ENCODE measurements at places on chromosomes 11 and 22.

GRCh38 chr22:23755711-23756110, 1.5 kb upstream of the VPREB3 start:
- no peak for DNase-seq

DNA sequence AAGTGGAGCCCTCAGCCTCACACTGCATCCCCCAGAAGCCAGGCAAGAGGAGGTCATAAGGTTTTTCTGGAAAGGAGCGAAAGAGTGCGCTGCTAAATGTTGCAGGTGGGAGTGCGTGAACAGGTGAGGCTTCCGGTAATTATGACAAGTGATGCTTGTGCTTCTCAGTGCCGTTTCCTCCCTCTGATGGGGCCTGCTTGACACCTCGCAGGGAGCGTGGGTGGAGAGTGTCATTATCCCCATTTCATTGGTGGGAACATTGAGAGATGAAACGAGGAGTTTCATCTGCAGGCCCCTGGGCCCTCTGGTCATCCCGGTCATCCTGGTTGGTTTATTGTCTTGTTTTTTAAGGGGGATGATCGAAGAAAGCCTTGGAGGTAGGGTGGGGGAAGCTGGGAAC, 57.5 kb downstream of the BCR start:
- no peak for DNase-seq

DNA sequence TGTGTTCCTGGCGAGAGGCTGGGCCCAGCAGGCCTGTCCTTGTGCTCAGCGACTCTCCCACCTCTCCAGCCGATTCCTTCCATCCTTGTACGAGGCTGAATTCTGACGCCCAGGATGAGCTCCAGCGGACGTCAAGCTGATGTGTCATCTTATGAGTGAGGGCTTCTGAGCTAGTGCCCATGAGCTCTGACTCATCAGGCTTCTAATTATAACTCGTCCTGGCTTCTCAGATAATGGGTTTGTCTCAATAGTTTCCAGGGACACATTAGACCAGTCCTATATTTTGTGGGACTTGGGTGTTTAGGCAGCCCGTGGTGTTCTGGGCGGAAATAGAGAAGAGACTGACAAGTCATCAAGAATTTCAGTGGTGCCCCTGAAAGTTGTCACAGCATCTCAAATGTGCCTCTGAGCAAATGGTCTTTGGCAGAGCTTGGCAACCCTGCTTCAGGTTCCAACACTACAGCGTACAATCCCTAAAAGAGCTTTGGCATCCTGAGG, 108.2 kb upstream of the CD44 start:
- no peak for DNase-seq

- no peak for DNase-seq
These were observed 10.5 kb upstream of the BID start for GRCh38 chr22:17784776-17785175.

DNA sequence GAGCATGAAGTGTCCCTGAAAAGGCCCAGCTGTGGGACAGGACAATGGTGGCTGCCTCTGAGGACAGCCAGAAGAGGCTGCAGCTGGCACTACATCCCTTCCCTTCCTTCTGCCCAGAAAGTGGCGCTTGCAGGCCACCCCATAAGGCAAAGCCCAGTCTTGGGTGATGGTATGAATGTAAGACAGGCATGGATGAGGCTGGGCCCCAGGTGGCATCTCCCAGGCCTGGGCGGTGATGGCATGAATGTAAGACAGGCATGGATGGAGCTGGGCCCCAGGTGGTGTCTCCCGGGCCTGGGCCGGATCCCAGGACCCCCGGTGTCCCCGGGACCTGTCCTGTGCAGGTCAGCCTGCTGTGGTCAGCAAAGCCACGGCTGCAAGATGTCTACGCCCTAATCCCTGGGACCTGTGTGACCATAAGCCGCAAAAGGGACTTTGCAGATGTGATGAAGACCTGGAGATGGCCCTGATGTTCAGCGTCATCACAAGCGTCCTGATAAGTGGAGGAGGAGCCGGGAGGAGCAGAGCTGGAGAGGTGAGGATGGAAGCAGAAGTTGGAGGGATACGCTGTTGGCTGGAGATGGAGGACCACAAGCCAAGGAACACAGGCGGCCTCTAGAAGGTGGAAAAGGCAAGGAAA, 181.1 kb downstream of the CTTN start:
- DNase-seq = no peak

- DNase-seq = no peak
These were observed 93.2 kb downstream of the FAR1 start for GRCh38 chr11:13761716-13762115.

DNA sequence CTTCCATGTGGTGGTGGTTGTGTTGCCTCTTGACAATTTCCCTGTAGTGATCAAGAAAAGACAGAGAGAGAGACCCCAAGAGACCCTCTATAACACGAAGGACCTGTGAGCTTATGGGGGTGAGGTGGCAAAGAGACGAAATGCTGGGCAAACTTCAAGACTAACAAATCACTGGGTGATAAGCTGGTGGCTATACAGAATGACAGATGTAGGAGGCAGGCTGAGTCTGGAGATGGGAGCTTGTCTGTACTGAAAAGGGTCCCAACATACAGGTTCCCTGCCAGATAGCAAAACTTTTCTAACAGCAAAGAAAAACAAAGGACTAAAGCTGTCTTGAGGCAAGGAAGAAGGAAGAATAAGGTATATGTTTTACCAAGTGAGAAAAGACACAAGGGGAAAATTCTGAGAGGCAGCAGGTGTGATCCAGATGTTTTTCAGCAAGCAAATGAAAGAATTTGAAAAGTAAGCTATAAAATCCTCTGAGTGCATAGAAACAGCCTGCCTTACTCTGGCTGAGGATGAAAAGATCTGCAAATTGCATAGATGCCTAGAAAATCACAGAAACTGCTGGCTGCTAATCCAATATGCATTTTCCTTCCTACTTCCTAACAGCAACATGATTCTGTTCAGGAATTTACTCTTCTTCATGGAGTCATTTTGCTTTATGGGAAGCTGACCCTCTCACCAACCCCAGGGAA, 21.9 kb upstream of the LYVE1 start:
- DNase-seq = no peak

DNA sequence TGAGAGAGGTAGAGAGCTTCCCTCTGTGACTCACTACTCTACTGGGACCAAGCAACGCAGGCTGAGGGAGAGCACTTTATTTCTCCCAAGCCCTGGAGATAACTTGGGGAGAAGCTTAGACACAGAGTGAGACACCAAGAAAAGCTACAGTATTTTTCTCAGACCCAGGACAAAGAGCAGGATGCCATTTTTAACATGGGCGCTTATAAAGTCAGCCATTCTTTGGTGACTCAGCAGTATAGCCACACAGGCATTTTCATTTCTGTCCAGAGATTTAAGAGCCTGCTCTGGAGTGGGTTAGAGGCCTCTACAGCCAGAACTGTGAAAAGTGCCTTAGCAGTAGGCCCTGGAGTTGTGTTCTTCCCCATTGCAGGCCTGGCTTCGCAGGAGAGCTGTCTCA, 55.0 kb upstream of the GLYAT start:
- DNase-seq = no peak

- DNase-seq = no peak
These were observed 8.1 kb downstream of the FADS2 start for GRCh38 chr11:61836193-61836592.

GRCh38 chr11:23021287-23021863, 161.1 kb upstream of the CCDC179 start:
- peak; percentile 29 for DNase-seq

- no peak for DNase-seq
These were observed 46.9 kb downstream of the ARHGAP8 start for GRCh38 chr22:44799077-44799945.

- no peak for DNase-seq
These were observed 12.3 kb downstream of the SLC16A8 start for GRCh38 chr22:38071421-38072321.

DNA sequence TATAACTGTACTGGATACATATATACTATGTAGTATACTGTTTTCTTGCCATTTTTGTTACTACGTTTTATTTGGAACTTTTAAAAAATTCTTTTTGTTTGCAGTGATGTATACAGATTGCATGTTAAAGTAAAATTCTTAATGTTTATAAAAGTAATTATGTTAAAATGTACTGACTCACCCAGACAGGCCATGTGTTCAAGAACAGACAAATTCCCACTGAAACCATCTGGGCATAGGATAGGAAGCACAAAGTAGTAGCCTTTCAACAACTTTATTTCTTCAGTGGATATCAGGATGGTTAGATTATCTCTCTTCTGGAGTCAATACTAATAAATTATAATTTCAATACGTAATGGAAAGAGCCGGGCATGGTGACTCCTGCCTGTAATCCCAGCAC, 19.8 kb downstream of the PRMT3 start:
- DNase-seq = no peak

- peak; percentile 99 for DNase-seq
These were observed at the start of gene DNAL4 for GRCh38 chr22:38793721-38794466. TSS of gene DNAL4 (minus strand) at chr22:38794143. CDS start at chr22:38782731, 11,412 bp downstream.

DNA sequence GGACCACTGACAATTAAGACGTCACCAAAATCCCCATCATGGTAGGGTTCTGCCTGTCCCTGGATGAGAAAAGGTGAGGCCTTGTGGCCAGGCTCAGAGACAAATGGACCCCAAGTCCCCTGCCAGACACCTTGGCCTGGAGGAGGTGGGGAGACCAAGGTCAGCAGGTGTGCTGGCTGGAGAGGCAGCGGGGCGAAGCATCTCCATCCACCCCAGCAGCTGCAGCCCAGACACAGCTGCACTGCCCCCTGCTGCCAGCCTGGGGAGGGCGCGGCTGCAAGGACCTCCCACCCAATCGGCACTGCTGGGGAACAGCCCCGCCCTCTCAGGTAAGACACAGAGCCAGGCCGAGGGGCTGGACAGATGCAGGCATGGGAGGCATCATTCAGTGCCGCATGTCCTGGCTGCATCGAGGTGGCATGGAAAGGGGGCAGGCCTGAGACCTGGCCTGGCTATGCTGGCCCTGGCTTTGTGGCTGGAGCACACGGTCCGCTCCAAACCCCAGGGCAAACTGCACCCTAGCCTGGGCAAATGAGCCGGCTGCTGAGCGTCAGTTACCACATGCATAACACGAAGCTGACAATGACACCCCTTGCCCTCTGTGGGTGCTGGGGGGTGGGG, 12.2 kb upstream of the MFNG start:
- DNase-seq = peak; percentile 89

DNA sequence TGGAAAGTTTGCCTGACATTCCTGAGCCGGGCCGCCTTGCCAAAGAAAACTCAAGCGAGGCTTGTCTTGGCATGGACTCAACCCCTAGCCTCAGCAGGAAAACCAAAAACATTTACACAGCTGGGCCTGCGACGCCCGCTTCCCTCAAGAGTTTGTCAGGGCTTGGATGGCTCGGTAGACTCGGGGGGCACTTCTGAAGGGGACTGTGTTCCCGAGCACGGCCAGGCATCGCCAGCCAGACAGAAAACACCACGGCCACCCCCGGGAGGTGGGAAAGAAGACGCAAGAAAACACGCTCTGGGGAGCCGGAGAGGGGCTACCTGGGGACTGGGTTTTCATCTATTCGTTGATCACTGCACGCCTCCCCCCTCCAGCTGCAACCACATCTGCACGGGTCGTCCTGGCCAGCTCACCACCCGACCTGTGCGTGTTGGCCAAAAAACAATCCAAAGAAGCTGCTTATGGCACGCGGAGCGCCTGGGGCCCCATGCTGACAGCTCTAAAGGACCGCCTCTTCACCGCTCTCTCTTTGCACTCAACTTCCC, 380.7 kb downstream of the MN1 start:
- DNase-seq = no peak

DNA sequence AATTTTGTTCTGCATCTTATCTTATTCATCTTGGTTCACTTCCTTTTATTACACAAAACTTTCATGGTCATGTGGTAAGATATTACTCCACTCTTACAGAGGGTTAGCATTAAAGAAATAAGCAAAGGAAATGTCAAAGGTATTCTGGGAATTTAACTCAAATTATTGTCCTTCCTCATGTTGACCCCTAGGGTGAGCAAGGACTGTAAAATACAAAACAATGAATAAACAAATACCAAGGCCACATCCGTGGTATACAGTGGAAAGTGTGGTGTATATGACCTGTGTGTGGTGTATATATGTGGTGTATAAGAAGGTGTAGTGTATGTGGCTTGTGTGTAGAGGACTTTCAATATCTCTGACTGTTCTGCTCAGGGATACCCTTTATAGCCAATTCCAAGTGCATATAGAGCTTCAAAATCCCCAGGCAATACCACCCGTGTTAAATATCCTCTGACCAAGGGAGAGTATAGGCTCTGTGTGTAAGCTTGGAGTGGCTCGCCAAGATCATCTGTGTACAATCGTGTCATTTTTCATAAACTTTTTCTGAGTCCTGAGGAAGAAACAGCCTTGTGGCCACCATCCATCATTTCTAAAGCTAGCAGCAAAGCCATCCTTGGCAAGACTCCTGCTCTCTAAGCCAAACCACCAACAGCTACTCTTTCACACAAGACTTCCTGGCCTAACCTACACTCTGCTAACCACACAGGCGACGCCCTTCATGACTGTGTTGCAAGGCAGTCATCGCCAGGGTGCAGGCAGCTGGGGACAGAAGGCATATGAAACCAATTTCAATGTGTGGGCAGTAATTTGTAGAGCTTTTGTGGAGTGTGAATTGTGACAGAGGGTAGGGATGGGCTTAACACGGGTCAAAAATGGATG, 548.0 kb downstream of the ETS1 start:
- DNase-seq = no peak

GRCh38 chr22:24836282-24836681, 30.3 kb downstream of the SGSM1 start:
- no peak for DNase-seq

DNA sequence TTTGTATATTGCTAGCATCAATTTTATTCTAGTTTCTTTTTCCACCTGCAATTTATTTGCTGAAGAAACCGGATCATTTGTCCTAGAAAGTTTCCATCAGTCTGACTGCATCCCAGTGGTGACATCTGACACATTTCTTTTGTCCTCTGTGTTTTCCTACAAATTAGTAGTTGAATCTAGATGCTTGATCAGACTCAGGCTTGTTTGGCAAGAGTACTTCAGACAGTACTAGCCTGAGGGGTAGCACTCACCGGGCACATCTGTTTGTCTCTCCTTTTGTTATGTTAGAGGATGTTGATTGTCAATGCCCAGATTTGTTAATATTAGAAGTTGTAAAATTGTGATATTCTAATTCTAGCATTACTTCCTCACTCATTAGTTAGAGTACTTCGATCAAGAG, 204.8 kb downstream of the SWAP70 start:
- DNase-seq = no peak

DNA sequence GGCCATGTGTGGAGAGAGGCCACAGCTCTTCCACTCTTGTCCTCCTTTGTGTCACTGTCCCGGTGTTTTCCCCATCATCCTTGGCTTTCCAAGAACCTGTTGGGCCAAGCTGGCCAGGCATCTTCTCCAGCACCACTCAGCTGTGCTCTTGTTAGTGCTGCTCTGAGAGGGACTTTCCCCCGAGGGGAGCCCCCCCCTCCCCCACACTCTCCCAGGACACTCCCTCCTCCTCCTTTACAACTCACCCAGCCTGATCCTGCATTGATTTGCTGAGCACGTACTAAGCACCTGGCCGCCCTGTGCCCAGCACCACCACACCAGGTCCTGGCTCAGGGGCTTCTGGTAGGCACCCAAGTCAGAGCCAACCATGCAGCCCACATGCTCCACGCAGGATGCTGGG, 13.2 kb downstream of the TP53AIP1 start:
- peak; percentile 62 for DNase-seq

DNA sequence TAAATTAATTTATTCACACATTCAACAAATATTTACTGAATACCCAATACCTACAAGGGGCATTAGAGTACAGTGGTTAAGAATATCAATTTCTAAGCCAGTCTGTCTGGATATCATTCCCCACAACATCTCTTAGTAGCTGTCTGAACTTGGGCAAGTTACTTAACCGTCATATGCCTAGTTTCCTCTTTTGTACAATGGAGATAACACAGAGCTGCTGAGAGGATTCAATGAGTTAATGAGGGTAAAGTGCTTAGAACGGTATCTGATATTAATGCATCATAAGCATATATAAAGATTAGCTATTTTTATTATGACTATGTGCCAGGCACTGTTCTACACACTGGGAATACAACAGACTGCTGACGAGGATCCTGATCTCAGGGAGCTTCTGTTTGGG, 116.4 kb downstream of the APOL5 start:
- no peak for DNase-seq

Data from GM13977 (cell line).